ENCODE measurements at places on chromosomes 1 and 21.
A peak's percentile ranks its signal among the peaks of the same experiment; 100 is the strongest.

DNA sequence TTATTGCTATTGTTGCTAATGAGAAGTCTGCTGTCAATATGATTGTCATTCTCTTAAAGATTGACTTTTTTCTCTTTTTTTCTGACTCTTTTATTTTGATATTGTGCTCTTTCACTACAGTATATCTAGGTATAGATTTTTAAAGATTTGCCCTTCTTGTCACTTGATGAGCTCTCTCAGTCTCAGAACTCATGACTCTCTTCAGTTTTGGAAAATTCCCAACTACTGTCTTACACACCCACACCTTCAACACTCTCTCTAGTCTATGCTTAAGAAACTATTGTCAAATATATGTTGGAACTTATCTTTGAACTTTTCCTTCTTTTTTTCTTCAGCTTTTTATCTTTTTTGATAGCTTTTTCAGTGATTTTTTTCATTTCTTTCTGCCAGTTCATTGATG lies 50.6 kb downstream of the LMO4 start:
- DNase-seq: no peak

DNA sequence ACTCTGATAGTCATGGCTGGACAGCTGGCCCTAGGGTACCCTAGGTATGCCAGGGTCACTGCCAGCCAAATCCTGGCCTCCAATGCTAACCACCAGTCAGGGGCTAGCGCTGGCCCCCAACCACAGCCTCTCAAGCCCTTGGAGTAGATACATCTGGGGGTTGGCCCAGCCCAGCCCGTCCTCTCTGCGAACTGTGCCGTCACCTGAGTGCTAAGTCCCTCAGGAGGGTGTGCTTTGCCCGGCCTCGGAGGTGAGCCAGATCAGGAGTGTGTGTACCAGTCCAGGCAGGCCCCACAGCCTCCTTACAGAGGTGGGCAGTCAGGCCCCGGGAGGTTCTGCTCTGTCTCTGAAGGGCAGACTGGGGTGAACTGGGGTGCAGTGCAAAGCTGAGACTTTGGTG lies 34.0 kb upstream of the DISP3 start:
- DNase-seq: no peak

- no peak for DNase-seq
These were observed 7.9 kb upstream of the IBA57 start for GRCh38 chr1:228157729-228158126.

- DNase-seq: no peak
These were observed 28.9 kb upstream of the S1PR1 start for GRCh38 chr1:101207891-101208290.

DNA sequence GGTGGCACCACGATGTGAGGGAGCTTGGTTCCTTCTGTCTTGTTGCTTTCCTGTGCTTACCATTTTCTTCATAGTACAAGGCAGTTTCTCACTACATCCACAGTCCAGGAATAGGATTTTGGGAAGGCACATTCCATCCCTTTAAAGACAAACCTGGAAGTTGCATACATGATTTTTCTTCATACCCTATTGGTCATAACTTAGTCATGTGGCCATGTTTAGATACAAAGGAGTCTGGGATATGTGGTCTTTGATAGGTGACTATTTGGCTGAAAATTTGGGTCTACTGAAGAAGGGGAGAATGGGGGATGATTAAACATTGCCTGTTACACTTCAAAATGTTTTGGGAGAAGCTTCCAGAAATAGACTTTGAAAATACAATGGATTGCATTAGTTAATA lies 7.0 kb downstream of the DYRK1A start:
- no peak for DNase-seq

DNA sequence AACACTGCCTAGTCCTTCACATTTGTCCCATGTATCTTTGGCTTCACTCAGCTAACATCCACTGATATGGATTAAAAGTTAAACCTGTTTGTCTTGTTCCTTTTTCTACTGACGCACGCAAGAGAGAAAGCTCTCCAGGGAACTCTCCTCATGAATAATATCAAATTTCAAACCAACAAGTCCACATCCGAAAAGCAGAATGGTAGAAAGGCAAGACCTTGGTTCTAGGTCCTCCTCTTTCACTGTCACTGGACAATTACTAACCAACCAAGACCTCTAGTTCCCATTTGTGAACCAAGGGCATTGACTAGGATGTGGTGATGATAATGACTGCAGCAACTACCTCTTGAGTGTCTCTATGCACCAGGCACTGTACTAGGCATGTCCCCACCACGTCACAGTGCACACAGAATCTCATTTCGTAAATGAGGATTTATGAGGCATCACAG lies 8.4 kb downstream of the PLPP3 start:
- no peak for DNase-seq

- DNase-seq: no peak
These were observed 80.4 kb downstream of the ATP1A1 start for GRCh38 chr1:116453481-116453880.

DNA sequence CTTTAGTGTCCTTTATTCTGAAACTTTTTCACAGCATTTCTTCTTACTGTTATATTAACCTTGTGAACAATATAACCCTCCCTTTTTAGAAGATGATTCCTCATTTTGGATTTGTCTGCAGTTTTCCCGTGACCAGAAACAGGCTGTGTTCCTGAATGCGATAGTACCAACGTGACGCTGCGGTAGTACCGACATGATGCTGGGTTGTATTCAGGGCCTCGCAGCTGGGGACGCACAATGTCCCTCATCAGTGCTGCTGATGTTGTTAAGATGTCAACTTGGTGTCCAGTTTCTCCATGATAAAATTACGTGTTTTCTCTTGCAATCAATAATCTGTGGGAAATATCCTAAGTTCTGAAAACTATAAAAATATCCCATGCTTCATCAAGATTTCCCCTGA lies 761.4 kb upstream of the TPTE start:
- no peak for DNase-seq

DNA sequence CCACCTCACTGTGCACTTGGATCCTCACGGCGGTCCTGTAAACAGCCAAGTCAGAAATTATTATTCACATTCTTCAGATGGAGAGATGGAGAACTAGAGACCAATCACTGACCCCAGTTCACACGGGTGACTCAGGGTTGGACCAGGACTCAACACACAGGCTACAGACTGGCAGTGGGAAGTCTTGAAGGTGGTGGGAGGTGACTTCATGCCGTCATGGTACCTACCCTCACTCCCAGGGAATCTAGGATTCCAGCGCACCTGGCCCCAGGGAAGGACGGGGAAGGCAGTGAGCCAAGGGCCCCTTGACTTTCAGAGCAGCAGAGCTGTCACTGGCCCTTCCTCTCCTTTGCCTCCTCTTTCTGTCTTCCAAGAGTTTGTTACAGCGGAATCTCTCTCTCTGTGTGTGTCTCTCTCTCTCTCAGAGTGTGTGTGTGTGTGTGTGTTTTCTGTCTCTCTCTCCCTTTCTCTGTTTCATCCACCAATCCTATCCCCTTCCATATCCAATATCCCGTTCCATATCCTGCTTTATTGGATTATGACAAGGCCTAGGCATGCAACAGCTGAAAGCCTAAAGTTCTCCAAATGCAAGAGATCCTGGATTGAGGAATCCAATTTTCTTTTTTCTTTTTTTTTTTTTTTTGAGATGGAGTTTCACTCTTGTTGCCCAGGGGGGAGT lies 11.7 kb downstream of the OPTC start:
- DNase-seq: no peak

DNA sequence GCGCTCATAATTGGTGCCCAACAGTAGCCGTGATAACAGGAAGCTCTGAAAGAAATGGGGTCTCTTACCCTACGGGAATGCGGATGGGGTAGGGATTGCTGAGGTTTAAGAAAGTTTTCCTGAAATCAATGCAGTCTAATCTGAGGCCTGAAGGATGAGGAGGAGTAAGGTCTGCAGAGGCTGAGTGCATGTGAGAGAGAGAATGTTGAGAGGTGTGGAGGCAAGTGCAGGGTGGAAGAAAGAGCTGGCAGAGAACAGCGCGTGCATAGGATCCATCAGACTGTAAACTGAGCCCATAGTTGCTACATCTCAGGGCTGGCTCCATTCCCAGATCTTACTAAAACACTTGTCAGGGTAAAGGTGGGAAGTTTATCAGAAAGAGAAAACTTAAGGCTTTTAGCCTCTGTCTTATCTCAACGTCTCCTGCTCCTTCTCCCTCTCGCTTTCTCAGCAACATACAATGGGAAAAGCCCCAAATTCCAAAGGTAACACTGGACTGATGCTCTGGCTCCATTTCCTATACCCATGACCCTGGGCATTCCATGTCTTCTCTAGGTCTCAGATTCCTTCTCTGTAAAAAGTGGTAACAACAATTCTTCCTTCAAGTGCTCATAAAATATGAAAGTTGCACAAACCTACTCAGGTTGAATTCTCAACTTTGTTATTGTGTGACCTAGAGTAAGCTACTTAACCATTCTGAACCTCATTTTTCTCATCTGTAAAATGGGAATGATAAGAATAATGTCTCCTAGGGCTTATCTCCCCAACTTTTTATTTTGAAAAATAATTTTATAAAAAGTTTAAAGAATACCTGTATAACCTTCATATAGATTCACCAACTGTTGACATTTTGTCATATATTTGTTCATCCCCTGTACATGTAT lies 75.2 kb downstream of the SH3GLB1 start:
- DNase-seq: peak; percentile 32

DNA sequence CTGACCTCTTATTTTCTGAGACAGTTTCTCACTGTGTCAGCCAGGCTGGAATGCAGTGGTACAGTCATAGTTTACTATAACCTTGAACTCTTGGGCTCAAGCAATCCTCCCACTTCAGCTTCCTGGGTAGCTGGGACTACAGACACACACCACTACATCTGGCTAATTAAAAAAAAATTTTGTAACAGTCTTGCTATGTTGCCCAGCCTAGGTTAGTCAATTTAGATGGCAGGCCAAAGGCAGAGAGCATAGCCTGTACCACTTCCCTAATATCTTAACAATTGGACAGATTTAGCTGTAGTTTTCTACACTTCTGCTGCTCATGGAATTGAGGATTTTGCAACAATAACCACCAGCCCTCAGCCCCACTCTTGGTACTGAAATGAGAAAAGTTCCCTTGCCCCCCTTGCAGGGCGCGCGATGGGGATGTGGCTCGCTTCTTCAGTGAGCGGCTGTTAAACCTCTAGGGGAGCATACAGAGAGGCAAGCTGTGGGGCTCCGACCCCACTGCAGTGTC lies 34.9 kb upstream of the PTGFRN start:
- no peak for DNase-seq

- DNase-seq: no peak
These were observed 23.5 kb downstream of the CASP9 start for GRCh38 chr1:15500184-15501178.

DNA sequence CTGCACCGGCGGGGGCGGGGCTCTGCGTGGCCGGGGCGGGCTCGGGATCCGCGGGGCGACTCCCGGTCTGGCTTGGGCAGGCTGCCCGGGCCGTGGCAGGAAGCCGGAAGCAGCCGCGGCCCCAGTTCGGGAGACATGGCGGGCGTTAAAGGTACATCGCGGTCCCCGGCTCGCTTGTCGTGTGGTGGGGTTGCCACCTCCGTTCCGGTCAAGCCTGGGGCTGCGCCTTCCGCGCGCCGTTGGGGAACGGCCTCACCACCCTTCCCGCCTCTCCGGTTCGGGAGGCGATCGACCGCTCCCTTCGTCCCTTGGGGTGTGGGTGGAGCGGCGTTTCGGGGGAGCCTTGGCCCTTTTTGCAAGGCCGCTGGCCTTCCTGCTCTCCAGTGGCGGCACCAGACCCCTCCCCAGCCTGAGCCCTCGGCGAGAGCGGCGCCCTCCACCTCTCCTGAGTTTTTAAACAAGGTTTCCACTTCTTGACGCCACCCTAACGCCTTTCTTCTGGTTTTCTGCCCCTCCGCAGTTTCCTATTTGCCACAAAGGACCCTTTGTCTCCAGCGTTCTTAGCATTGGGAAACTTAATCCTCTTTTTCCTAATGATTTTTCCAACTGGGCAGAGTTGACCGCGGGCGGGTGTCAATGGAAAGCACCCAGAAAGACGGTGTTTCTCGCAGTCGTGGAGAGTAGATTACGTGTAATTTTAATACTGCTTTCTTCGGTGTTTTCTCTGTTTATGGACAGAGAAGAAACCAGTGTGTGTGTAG lies at the start of the genes LEPR and LEPROT:
Gene LEPR, plus strand, starts transcription at position 79 of the 761 bp plus-strand sequence. CDS start 144,898 bp downstream, outside the sequence.
Gene LEPROT, plus strand, starts transcription at position 79 of the 761 bp plus-strand sequence. Its CDS starts 57 bp downstream, at position 136.
- DNase-seq: no peak

- DNase-seq: no peak
These were observed 60.4 kb downstream of the KCNN3 start for GRCh38 chr1:154809436-154810413.

- DNase-seq: no peak
These were observed 20.8 kb upstream of the JAK1 start for GRCh38 chr1:64986903-64987871.

DNA sequence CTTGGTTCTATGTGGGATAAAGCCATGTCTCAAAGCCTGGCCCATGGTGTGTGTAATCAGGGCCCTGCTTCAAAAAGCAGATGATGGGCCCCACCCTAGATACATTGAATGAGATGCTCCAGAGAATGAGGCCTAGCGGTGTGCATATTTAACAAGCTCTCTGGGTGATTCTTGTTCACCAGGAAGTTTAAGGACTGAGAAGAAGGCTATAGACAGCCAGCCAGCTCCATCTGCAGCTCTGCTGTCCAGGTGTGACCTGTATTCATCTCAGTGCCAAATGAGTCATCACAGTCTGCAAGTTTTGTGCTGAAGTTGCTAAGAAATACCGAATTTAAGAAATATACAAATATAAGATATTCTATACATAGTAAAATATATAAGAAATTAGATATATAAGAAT lies 182.0 kb upstream of the RUNX1 start:
- DNase-seq: no peak

GRCh38 chr1:185017966-185018365 lies 27.4 kb upstream of the RNF2 start:
- no peak for DNase-seq

- DNase-seq: no peak
These were observed 14.3 kb downstream of the CHI3L2 start for GRCh38 chr1:111241797-111242196.

DNA sequence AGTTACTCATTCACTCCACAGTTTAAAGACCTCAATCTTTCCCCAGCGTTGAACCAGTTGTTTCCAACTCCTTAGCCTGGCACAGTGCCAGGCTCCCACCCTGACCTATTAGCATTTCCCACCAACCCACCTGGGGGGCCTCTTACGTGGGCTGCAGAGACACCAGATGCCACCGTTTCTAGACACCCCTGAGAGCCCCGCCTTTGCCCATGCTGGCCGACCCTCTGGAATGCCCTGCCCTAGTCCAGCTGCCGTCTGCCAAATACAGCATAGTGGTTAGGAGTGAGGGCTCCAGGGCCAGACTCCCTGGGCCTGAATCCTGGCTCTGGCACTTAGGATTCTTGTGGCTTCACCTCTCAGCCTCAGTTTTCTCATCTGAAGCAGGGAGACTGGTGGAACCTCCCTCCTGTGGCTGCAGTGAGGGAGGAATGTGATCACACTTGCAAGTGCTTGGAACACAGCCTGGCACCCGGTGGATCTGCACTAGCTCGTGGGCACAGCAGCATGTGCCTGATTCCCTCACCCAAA lies 65.2 kb downstream of the TMCO4 start:
- no peak for DNase-seq

- DNase-seq: no peak
These were observed 1.4 kb downstream of the RCAN3 start for GRCh38 chr1:24503870-24504523.
